Left lobe of liver (tissue), 2 donors: ENCODE measurements at places on chromosomes 3 and 15. TPM values are rescaled to one million over a fixed set of nuclear protein-coding genes. Genes with fewer than 3 reads are reported as not detected.
A peak's percentile ranks its signal among the peaks of the same experiment; 100 is the strongest.

DNA sequence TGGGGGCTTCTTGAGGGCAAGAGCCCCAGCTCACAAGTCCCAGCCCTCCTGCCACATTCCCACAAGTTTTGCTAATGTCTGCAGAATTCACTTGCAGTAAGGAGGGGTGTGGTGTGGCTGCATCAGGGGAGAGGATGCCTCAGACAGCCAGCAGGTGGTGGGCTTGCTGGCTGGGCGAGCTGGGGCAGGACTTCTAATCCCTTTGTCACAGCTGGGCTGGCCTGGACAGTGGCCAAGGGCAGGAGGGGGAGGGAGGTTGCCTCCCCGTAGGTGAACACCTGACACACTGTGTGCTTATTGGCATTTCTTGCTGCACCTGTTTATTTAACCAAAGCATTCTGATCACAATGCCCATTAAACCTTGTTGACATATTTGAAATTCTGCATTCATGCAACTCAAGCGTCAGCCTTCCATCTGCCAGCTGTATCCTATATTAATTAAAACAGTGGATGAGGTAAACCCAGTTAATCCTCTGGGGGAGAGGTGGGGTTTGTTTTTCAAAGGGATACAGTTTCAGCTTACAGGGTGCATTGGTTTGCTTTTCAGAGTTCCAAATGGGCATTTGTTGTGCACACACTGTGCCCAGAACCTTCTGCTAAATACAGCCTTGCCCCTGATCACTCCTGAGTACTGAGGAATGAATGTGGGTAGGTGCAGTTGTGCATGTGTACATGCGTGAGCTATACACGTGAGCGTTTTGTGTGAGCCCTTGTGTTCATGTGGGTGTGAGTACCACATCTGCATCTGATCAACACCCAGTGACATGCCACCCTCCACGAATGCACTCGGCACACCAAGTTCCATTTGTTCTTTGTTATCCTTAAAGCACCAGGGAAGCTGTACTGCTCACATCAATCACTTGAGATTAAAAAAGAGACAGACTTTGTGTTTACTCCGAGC, 268.7 kb downstream of the XXYLT1 start:
- peak; percentile 65 for DNase-seq

DNA sequence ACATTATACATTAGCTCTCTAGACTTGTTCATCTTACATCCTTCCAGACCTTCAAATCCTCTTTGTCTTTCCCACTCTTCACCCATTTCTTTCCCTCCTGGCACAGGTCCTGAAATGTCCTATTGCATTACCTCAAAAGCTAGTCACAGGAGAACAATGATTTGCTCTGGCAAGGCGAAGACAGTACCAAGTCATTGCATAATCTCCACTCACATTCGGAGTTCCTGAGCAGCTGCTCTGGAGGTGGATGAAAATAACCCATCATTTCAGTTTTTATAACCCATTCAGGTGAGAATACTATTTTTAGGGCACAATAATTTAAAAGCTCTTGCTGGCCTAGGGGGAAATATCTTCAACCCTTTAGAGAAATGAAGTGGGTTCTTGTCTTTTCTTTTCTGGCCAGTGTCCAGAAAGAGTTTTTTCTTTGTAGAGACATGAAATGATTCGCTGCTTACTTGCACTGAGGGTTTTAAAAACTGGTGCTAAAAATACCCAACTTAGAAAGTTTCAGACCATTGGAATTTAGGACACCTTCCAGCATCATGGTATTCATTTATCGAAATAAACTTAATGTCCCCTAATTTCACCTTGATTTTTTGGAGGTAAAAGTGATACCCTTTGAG, 23.4 kb upstream of the DYNC1LI1 start:
- no peak for DNase-seq

DNA sequence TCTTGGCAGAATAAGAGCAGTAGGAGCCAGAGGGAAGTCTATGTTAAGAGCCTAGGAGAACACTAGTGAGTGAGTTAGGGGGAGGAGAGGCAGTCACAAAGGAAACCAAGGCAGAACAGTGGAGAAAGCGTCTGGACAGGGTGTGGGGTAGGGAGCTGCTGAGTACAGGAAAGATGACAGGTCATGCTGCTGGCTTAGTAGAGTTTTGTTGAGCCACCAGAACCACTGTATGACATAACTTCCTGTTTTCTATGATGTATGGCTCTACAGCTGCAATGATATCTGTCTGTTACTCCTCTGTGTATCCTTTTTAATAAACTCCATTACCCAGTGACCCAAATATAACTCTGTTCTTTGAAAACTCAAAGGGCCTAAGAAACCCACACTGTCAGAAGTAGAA, 10.6 kb upstream of the STT3B start:
- DNase-seq: no peak

- no peak for DNase-seq
These were observed 37.4 kb downstream of the FGF7 start for GRCh38 chr15:49460411-49460941.

DNA sequence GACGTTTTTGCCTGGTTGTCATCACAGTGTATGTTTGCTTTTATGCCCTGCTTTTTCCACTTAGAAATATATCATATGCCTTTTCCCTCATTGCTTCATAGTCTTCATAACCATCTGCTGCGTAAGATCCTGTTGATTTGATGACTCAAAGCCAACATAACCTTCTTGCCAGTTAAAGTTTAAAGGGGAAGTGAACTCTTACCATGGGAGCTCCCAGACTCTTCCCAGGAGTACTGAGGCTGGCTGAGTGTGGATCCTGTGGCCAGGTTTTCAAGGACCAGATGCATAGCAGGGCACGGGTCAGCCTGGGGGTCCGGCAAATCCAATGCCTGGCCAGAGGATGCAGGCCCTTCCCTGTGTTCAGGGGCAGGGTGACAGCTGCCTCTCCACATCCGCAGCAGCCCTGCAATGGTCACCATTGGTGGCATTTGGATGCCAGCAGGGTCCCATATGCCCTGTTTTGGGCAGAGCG, 42.0 kb upstream of the SACM1L start:
- DNase-seq: no peak

GRCh38 chr15:68022061-68022460, 32.1 kb upstream of the PIAS1 start:
- DNase-seq: peak; percentile 60

The CFAP91 gene
- 0.55 TPM for total RNA-seq

The CPA3 gene
- 0.25 TPM for total RNA-seq

The CLEC3B gene
- 25.5 TPM for total RNA-seq

The VGLL3 gene
- 0.33 TPM for total RNA-seq
